ENCODE measurements at places on chromosomes 11 and 22.
A peak's percentile ranks its signal among the peaks of the same experiment; 100 is the strongest.

- peak; percentile 51 for DNase-seq
Observed at GRCh38 chr11:66745356-66746235, 16.6 kb upstream of the SPTBN2 start.

- no peak for DNase-seq
Observed at GRCh38 chr11:66368484-66368883, 3.1 kb downstream of the SLC29A2 start.

DNA sequence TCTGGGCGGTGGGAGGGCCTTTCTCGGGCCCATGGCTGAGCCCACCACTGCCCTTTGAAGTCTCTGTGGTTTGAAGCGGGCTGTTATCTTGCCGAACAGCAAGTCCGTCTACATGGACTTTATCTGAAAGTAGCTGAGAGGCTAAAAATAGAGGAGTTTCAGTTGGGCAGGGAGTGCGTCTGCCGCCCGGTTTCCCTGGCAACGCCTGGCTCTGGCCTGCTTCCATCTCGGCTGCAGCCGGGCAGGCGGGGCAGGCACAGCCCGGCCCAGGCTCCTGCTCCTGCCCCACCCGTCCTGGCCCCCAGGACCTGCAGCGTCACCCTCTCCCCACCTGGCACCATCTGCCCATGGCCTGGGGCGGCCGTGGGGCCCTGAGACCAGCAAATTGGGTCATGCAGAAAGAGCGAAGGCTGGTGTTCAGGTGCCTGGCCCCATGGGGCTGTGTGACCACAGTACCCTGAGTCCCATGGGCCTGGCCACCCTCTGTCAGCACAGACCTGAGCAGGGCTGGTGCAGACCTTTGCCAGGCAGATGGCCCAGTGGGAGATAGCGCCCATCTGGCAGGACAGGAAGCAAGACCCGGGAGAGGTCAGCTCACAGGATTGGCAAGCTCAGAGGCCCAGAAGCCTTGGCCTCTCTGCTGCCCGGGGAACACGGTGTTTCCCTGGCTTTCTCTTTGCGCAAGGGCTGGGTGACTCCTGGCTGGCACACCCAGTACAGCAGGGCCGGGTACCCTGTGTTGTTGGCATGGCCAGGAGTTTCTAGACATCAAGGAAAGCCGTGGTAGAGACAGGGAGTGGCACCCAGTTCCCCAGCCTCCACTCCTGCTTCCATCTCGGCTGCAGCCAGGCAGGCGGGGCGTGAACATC lies 79.1 kb upstream of the KCNQ1OT1 start:
- DNase-seq = peak; percentile 21

DNA sequence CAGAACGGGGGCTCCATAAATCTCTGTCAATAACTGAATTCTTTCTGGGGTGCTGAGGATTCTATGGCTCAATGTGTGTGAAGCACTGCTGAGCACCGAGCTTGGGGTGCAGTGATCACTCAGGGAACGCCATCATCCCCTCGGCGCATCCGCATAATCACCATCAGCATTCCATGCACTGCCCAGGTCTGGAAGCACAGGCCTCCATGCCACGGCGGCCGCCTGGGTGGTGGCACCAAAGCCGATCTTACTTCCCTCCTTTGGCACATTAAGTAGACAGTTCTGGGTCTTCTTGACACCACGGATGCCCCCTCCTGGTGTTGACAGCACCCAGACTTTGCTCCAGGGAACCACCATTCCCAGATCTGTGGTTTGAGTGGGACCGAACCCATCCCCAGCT lies 15.6 kb downstream of the LTO1 start:
- DNase-seq = no peak

DNA sequence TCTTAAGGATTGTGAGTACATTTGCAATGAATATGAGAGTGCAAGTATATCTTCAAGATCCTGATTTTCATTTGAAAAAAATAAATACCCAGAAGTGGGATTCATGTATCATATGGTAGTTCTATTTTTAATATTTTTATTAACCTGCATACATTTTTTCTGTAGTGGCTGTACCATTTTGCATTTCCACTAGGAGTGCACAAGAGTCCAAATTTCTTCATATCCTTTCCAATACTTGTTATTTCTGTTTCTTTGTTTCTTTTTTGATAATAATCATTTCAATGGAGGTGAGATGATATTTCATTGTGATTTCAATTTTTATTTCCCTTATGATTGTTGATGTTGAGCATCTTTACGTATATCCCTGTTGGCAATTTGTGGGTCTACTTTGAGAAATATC lies 759.8 kb upstream of the CNTN5 start:
- DNase-seq = no peak

DNA sequence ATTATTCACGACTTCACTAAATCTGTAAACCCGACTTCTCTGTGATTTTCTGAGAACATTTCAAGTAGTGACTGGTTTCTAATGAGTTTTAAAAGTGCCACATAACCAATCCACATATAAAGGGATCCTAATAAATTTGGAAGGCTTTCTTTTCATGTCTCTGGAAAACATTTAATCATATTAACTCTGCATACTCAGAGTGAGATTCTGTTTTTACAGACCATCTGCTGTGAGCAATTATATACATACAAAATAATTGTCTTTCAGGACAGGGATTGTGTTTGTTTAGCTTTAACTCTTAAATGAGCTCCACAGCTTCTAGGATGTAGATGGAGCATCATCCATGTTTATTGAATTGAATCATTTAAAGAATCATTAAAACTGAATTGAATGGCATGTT lies 65.1 kb downstream of the PRMT3 start:
- DNase-seq = no peak

DNA sequence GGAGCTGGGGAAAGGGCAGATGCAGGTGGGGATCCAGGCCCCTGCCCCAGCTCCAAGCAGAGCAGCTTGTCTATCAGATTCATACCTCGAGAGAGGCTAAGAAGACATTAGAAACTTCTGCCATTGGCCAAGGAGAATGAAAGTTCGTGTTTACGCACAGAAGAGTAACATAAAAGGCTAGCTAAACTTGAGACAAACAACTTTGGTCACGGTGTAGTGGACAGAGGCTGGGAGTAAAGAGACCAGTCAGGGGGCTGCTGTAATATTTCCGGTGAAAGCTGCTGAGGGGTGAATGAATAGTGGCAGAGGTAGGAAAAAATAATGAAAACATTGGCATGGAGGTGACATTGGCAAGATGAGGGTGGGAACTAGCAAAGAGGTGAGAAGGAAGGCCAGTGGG lies 22.9 kb downstream of the PHF21B start:
- DNase-seq = no peak

DNA sequence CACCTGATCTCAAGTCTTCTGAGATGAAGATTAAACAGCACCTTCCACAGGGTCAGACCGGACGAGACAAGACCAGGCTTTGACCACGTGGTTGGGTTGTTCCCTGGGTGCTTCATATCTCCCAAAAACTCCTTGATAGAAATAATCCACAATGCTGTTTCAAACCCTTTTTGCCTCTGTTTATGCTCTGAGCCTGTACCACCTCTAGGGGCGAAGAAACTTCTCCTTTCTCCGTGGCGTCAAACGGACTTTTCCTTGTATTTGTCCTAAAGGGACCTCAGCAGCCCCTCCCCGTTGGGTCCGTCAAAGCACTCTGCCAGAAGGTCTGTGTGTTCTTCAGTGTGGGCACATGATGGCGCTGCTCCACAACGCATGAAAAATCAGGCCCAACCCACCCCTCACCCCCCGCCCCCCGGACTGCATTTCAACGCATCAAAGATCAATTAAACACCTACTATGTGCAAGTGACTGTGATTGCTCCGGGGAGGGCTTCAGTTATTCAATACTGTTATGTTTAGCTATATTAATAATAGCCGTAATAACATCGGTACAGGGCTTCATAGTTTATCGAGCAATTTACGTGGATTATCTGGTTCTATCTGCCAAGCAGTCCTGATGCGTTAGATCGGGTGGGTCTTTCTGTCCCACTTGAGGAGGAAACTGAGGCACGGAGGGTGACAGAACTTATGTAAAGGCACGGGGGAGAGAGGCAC lies 17.3 kb upstream of the EIF3D start:
- DNase-seq = peak; percentile 70

- DNase-seq = no peak
Observed at GRCh38 chr11:67027483-67027930, 4.6 kb downstream of the SYT12 start.

- DNase-seq = peak; percentile 4
Observed at GRCh38 chr22:25701056-25701780, 40.8 kb upstream of the MYO18B start.

DNA sequence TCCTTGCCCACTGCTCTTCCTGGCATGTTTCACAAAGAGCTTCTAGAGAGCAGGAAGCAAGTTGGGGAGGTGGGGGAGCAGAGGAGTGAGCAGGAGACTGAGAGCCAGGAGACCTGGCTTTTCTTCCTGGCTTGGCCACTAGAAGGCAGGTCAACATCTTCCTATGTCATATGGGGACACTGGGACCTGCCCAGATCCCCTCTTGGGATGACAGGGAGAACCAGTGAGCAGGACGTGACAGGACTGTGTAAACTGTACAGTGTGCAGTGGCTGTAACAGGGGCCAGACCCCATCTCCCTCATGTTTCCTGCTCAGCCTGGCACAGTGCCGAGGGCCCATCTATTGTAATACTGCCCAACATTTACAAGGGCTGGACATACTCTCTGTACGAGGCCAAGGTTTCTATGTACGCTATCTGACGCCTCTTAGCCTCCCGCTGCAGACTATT lies 29.4 kb downstream of the GDPD5 start:
- no peak for DNase-seq

GRCh38 chr22:25881210-25881755 lies 139.3 kb downstream of the MYO18B start:
- no peak for DNase-seq

DNA sequence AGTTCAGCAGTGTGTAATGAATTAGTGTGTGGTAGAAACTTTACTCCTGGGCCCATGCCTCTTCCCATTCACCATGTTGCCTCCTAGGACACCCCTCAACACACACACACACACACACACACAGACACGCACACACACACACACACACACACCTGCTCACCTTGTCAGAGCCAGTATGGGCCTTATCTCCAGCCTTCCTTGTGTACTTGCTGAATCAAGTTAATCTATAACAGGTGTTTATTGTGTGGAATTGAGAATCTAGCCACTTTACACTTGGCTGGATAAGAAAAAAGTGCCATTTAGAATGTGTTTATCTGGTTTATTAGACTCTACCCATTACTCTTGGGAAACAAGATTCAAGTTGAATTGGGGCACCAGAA lies 14.5 kb upstream of the ZDHHC13 start:
- no peak for DNase-seq

- DNase-seq = no peak
Observed at GRCh38 chr11:2737226-2737590, 37.4 kb upstream of the KCNQ1OT1 start.

- no peak for DNase-seq
Observed at GRCh38 chr11:118180300-118180703, 3.9 kb upstream of the SCN2B start.

DNA sequence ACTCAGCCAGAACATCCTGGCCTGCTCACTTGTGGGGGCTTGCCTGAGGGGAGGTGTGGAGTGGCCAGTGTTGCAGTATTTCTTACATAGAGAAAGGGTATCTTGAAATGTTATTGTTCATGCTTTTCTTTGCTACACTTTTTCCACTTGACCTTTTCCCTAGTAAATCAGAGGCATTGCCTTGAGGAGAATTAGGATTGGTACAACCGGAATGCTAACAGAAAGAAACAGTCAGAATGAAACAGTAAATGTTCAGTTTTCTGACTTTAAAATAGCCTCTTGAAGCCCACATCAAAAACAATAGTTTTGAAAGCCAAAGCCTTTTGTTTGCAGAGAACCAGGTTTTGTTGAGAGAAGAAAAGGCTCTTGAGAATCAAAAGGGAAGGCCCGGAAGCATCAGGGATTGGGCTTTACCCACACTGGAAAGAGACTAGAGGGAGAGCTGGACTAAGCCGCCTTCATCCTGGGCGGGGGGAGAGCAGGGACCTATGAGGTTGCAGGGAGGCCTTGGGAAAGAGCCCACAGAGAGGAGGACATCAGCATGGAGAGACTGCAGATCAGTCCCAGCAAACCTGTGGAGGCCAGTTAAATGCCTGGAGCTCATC lies 12.4 kb downstream of the ADM start:
- DNase-seq = no peak

DNA sequence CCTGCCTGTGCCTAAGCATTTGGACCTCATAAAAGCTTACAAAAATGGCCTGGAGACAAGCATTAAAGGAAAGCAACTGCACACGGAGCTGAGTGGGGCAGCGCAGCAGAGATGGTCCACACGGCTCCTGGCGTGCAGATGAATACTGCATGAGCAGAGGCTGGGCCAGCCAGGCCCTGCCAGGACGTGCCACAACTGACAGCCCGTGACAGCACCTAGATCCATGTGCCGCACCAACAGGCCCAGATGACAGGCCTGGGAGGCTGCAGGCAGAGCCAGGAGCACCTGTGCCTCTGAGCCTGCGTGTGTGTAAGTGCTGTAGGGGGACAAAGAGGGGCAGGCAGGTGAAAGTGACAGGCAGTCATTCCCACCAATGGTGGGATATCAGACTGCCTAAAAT lies 33.4 kb downstream of the MICAL3 start:
- DNase-seq = no peak

GRCh38 chr11:12187399-12187798 lies 77.0 kb downstream of the MICAL2 start:
- DNase-seq = peak; percentile 88

DNA sequence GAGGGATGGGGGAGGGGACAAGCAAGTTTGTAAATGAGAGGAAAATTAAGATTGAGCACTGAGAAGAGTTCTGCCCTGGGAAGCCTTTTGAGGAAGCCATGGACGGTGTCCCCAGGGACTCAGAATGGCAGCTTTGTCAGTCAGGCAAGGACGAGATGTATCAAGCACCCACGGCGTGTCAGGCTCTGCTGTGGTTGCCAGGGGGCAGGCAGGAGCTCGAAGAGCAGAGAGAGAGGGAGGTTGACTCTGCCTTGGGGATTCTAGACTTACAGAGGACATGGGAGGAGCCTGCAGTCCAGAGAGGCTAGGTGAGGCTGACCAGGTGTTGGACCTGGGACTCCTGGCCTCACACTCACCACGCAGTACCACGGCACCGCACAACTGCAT lies 29.1 kb upstream of the SYT7 start:
- DNase-seq = no peak

- DNase-seq = peak; percentile 36
Observed at GRCh38 chr11:46216019-46216764, 61.3 kb upstream of the CREB3L1 start.

- no peak for DNase-seq
Observed at GRCh38 chr11:31780078-31780477, 31.0 kb downstream of the PAX6 start.

GRCh38 chr11:80136991-80137390 lies 696.2 kb upstream of the TENM4 start:
- no peak for DNase-seq

DNA sequence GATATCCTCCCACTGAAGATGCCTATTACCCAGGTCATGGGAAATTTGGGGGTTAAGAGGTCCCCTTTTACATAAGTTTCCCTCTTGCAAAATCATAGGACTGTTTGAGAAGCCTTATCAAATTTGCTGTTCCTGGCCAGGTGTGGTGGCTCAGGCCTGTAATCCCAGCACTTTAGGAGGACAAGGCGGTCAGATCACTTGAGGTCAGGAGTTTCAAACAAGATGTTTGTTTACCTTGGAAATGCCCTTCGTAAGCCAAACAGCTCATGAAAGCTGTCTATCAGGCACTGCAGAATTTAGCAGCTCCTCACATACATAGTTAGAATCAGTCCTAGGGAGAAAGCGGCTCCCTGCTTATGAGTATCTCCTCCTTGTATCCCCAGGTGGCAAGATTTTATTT lies 4.9 kb upstream of the EI24 start:
- no peak for DNase-seq

- DNase-seq = no peak
Observed at GRCh38 chr11:46856605-46857343, 10.7 kb upstream of the CKAP5 start.

GRCh38 chr11:107651672-107652071 lies 60.2 kb downstream of the SLN start:
- no peak for DNase-seq
